Kidney epithelial cell (primary cell): ENCODE measurements at places on chromosomes 6 and 20. TPM values are rescaled to one million over a fixed set of nuclear protein-coding genes. Genes with fewer than 3 reads are reported as not detected.

DNA sequence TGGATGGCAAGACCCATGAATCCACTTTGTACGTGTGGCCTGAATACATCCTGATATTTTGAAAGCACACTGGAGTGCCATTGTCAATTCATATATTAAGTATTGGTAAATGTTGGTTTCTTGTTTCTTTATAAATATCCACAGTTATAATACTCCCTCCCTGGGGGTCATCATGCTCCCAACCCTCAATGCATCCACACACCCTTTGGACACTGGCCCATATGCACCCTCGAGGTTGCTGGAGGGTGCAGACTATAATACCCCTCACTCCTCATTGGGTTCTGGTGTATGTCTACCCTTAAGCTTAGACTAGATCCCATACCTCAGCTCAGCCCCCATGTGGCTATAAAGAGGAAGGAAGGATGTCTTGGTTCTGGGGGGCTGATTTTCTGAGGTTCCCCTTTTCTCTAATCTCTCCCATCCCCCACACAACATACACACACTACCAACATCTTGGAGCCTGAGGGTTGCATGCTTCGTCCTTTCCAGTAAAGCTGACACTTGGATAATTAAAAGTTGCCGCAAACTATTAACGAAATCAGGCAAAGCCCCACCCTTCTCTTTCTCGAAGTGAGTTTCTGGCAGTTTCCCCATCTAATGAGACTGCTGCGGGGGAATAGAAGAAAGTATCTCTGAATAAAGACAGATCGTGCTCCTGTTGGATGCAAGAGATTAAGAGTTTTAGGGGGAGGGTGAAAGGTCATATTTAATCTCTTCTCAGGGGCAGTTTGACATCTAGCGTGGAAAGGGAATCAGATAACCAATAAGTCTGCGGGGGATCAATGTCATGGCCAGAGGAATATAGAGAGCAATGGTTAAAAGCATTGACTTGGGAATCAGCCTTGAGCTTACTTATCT lies 7.4 kb downstream of the PIM1 start:
- DNase-seq = no peak

GRCh38 chr20:15076785-15077184 lies 739.4 kb upstream of the FLRT3 start:
- no peak for DNase-seq

- DNase-seq = no peak
Observed at GRCh38 chr6:160810238-160810637, 108.2 kb downstream of the PLG start.

DNA sequence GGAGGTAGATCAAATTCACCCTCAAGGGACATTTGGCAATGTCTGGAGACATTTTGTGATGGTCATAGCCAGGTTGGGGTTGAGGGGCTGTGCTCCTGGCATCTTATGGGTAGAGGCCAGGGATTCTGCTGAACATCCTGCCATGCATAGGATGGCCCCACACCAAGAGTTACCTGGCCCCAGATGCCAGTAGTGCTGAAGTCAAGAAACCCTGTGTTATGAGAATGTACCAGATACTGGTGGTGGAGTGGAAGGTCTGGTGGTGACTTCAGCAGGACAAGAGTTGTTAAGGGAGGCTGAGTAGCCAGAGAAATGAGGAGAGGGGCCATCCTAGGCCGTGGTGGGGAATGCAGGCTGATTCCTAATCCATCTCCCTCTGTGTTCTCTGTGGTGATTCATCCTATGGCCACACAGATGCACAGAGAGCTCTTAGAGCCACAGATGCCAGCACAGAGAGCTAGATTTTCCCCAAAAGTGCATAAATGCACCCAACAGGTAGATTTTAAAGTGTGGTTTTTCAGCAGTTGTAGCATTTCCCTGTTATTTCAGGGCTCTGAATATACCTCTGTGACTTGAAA lies 43.6 kb downstream of the CDYL start:
- no peak for DNase-seq

Gene TP53TG5
- total RNA-seq = not detected in 2 replicates

DNA sequence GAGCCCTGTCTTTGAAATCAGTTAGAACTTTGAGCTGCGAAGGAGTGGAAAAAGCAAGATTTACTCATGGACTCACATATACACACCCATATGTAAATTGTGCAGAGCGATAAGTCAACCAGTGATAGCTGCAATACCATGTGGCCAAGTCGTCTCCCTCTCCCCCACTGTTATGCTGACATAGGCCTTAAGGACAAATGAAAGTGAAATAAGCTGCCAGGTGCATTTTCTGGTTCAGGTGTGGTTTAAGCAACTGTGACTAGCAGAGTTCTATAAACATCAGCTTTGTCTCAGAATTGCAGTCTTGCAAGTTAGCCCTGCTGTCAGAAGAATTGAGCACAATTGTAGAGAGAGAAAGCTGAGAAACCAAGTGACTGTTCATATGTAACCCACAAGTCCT lies 9.6 kb downstream of the FAM83B start:
- DNase-seq = no peak

Gene TNXB
- total RNA-seq = 0.34 and 0.38 TPM in 2 replicates

DNA sequence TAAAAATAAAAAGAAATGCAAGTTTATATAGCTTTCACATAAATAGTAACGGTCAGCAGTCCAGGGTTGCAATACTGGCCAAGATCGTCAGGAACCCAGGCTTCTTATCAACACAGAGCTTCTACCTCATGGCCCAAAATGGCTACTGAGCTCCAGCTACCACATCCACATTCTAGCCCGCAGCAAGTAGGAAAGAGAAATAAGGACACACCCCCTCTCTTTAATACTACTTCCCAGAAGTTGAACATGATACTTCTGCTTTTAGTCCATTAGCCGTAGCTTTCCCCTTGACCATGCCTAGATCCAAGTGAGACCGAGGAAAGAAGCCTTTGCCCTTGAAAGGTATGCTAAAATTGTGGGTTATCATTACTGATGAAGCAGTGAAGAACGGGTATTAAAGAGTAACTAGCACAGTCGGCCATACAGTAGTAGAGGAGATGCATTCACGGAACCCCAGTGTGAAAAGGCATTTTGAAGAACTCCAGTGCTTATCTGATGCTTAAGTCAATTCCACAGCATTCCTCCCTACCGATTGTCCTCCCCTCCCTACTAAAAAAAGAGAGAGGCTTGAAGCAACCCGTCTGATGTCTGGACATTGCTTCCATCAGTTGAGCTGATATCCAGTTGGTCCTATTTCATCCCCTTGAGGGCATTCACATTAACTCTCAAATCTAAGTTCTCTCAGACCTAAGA lies 226.9 kb upstream of the RREB1 start:
- DNase-seq = no peak

DNA sequence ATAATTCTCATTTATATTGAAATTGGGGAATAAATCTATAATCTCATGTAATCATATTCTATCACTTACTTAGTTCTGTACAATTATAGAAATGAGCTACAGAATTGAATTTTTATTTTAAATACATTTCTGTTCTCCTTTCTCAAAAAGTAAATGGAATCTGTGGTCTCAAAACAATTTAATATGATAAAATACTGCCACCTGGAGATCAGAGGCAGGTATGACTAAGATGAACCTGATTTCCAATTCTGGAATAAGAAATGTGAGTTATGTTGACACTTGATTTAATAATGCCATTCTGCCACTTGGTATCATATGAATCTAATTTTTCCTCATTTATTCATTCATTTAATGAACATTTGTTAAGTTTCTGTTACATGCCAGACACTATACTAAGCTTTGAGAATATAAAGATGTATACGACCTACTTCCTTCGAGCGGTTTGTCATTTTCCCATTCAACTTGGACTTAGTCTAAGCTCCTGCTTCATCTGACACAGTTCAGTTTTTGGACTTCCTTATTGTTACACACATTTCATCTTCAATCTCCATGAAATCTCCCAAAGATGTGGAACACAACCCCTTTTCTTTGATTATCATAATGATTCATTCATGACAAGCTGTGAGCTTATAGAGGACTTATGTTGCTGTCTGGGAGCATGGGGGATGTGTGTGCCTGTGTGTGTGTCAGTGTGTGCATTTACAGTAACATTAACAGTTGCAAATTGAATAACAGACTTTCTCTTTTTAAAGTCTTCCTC lies 7.5 kb upstream of the CCDC28A start:
- DNase-seq = peak; percentile 2
